ENCODE measurements at places on chromosomes 5 and 9.

GRCh38 chr5:109935833-109936490 is 246.2 kb downstream of the MAN2A1 start:
- DNase-seq: no peak

DNA sequence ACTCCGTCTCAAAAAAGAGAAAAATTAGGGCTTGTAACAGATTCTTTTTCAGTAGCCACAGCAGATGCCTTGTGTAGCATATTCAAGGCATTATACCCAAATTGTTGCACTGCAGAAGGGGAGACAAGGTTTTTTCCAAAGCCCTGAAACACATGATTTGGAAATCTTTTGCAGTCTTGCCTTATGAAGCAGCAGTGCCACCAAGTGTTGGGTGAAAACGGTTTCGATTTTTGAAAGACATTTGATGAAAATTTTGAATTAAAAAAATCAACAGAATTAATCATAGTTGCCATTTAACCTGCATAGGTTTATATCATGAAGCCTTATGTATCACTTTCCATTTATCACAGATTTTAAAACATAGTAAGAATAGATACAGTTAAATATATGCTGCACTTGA is 479.5 kb downstream of the TAF11L14 start:
- peak; percentile 39 for DNase-seq

- no peak for DNase-seq
Measured at GRCh38 chr5:25458628-25459027, 813.9 kb upstream of the CDH10 start.

DNA sequence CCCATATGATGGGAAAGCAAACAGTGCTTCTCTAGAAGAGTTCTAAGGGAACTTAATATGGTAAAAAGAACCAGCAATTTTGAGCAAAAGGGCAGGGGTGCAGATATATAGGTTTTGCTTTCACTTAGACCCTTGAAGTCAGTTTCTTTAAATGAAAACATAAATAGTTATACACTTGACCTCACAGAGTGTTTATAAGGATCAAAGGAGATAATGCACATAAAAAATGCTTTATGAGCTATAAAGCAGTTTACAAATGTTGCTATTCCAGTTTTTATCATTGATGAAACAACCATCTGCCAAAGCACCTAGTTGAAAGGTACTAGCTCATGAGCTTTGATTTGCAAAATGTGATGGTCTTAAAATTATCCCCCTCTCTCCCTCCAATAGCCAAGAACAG is 45.7 kb downstream of the ITGA2 start:
- DNase-seq: no peak

GRCh38 chr5:97231025-97231636 is 48.1 kb upstream of the RIOK2 start:
- peak; percentile 76 for DNase-seq

- DNase-seq: no peak
Measured at GRCh38 chr5:128105203-128105602, 21.6 kb downstream of the SLC12A2 start.

All from fibroblast of skin of scalp (primary cell).